AG08396 (cell line): ENCODE measurements at places on chromosomes 12 and 14.
A peak's percentile ranks its signal among the peaks of the same experiment; 100 is the strongest.

DNA sequence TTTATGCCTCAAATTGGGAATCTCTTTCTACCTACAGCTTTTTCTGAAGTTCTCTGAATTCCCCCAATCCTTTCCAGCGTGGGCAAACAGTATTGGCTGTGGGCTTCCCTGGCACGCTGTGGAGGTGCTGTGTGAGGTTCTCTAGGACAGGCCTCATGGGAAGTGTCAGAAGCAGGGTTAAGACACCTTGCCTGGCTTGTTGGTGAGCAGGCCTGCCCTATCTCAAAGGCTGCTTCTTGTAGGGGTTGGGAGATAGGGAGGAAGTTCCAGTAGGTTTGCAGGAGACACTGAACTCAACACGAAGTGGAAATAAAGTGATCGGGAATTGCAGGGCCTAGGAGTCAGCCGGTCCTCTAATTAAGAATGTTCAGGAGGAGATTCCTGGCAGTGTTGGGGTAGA, 30.0 kb upstream of the DCD start:
- DNase-seq: no peak

GRCh38 chr14:73968885-73969284, 18.8 kb downstream of the COQ6 start:
- no peak for DNase-seq

- DNase-seq: no peak
Measured at GRCh38 chr14:105860615-105861580, 334.5 kb downstream of the TMEM121 start.

- no peak for DNase-seq
Measured at GRCh38 chr12:53713516-53713915, 13.7 kb downstream of the CALCOCO1 start.

DNA sequence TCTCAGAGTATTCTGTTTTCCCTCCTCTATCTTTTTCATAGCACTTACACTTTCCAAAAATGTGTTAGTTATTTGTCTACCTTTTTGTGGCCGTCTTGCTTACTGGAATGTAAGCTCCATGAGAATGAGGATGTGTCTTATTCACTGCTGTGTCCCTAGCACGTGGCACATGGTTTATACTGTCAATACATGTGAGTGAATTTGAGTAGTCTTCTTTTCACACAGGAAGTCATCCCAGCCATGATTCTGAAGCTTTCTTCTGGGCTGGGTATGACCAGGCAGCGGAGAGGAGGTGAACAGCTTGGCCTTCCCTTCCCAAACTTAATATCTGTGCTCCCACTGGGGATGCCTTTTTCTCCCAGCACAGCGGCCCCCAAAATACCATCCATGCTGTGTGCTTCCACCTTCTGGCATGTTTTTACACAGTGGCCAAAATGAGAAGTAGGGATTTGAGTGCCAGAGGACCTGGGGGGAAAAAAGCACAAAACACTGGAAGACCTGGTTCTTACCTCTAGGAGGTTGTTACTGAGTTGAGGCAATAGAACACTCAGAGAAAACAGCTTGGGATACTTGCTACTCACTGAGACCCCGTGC, 10.3 kb downstream of the PLEKHG3 start:
- no peak for DNase-seq

GRCh38 chr14:64541261-64541971, 875 bp downstream of the HSPA2 start:
- DNase-seq: no peak

DNA sequence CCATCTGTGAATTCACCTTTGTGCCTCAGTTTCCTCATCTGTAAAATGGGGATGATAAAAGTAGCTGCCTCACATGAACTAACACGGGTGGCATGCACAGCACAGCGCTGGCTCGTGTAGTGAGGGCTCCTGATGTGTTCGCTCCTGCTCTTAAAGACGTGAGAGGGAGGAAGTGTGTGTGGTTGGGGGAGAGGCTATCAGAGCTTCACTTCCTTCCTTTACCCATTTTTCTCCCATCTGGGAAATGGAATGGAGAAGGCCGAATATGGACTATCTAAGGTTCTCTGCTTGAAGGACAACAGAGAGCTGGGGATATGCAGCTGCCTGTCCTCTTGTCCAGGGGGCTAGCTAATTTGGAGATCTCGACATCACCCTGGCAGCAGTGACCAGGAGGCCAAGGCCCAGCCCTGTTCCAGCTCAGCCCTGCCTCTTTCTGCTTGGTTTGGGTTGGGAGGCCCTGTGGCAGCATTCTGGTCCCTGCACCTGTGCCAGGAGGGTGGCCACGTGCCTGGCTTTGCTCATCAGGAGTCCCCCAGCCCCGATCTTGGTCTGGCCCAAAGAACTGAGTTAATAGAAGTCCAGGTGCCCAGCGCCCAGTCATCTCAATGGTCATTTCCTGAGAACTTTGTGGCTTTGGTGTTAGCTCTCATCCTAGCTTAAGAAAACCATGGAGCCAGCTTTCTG, 44.5 kb upstream of the ESRRB start:
- DNase-seq: no peak

GRCh38 chr12:109610523-109610922, 36.9 kb downstream of the MVK start:
- DNase-seq: no peak

DNA sequence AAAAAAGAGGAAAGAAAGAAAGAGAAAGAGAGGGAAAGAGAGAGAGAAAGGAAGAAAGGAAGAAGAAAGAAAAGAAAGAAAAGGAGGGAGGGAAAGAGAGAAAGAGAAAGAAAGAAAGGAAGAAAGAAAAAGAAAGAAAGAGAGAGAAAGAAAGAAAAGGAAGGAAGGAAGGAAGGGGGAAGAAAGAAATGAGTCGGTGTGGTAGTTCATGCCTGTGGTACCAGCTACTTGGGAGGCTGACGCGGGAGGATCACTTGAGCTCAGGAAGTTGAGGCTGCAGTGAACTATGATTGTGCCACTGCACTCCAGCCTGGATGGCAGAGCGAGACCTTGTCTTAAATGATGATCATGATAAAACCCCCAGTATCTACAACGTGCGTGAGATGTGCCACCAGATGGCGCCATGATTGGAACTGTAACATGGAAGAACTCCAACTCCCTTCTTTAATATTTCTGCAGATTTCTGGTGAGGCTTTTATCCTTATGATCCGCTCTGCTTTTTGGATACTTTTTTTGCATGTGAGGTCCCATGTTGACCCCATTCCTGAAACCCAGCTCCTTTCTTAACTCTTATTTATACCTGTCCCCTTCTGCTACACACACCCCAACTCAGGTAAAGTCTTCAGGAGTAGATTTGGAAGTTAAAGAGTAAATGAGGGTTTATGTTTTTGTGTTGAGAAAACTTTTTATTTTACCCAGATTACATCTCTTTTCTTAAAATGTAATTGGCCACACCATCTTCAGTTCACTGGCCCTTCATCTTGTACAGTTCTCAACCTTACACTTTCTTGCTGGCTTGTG, 25.6 kb downstream of the RNASE10 start:
- DNase-seq: peak; percentile 51

DNA sequence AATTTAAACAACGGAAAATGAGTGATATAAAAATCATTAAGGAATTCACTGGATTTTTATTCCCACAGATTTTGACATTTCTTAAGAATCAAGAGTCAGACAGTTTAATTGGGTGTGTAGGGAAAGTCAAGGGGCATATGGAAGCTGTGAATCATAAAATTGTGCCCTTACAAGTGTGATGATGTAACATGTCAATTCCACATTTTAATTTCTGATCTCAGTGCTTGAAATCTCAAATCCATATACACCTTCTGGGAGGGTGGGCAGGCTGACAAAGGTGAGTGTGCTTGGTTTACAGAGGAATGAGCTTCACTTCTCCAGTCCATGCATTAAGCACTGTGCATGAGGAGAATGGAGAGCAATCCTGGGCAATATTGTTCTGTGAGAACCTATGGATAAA, 1.0 kb upstream of the KRT6A start:
- DNase-seq: no peak

GRCh38 chr12:109716092-109716479, 2.5 kb downstream of the FAM222A start:
- no peak for DNase-seq

- no peak for DNase-seq
Measured at GRCh38 chr12:46677749-46678148, 148.0 kb downstream of the SLC38A4 start.

DNA sequence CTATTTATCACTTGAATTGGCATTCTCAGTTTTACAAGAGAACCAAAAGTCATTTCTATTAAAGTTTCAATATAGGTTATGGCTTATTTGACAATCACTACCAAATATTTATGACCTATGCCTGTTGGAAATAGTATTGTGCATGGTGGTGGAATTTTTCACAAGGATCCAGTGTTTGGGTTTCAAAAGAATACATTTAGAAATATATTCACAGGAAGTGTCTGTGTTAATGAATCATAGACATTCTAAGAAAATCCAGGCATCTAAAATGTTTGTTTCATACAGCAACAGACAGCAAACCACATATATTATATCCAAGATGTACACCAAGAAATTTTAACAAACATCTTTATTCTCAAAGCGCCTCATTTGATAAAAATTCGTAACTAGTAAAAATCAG, 92.7 kb downstream of the MED13L start:
- DNase-seq: no peak

- DNase-seq: no peak
Measured at GRCh38 chr12:24021164-24021502, 71.7 kb upstream of the SOX5 start.

GRCh38 chr14:91315844-91316267, 71.4 kb upstream of the GPR68 start:
- no peak for DNase-seq

- DNase-seq: peak; percentile 57
Measured at GRCh38 chr14:71692496-71692895, 239.7 kb upstream of the RGS6 start.

GRCh38 chr12:103645202-103645601, 58.1 kb downstream of the STAB2 start:
- DNase-seq: no peak
